Stimulated activated CD4-positive, alpha-beta T cell treated with anti-CD3 and anti-CD28 coated beads, Interleukin-4, amount 100 ng/mL, for 4 hours (primary cell): ENCODE measurements at places on chromosomes 1 and 21.

DNA sequence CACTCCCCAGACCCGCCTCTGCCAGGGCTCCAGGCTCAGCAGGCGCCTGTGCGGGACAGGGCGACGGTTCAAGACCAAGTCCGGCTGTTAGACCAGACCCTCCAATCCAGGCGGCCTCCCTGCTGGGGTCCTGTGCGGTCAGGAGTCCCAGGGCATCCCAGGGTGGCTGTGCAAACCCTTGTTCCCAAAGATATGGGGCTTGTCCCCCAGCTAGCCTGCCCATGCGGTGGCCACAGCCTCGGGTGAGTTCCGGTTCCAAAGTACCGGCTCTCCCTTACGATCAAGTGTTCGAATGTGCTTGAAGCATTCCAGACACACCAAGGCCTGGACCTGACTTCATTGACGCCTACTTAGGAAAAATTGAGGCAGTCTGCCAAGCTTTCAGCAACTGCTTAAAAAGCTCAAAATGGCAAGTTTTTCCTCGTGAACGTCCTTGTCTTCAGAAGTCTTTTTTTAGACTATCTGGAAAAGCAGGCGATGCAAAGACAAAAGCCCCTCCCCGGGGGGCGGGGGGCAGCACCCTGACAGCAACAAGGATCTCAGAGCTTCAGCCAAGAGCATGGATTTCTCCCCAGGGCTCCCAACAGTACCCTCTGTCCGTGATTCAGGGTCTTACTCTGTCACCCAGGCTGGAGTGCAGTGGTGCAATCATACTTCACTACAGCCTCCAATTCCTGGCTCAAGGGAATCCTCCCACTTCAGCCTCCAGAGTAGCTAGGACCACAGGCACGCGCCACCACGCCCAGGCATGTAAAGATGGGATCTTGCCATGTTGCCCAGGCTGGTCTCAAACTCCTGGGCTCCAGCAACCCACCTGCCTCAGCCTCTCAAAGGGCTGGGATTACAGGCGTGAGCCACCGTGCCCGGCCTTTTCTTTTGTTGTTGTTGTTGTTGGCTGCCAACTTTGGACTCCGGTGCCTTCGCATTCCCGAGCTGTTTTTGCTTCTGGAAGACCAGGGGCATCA lies 2.3 kb downstream of the FAAP20 start:
- DNase-seq, result no peak

GRCh38 chr1:23704834-23705495 lies 13.4 kb downstream of the RPL11 start:
- no peak for DNase-seq

- DNase-seq, result no peak
Observed at GRCh38 chr1:47501069-47501468, 63.2 kb downstream of the FOXD2 start.

- no peak for DNase-seq
Observed at GRCh38 chr1:41005876-41006275, 15.6 kb downstream of the SLFNL1 start.
